ENCODE measurements at places on chromosomes 7 and 10.

GRCh38 chr7:34066411-34066810, 161.1 kb downstream of the BMPER start:
- DNase-seq: no peak

GRCh38 chr10:76874176-76874575, 763.4 kb downstream of the KCNMA1 start:
- DNase-seq: no peak

DNA sequence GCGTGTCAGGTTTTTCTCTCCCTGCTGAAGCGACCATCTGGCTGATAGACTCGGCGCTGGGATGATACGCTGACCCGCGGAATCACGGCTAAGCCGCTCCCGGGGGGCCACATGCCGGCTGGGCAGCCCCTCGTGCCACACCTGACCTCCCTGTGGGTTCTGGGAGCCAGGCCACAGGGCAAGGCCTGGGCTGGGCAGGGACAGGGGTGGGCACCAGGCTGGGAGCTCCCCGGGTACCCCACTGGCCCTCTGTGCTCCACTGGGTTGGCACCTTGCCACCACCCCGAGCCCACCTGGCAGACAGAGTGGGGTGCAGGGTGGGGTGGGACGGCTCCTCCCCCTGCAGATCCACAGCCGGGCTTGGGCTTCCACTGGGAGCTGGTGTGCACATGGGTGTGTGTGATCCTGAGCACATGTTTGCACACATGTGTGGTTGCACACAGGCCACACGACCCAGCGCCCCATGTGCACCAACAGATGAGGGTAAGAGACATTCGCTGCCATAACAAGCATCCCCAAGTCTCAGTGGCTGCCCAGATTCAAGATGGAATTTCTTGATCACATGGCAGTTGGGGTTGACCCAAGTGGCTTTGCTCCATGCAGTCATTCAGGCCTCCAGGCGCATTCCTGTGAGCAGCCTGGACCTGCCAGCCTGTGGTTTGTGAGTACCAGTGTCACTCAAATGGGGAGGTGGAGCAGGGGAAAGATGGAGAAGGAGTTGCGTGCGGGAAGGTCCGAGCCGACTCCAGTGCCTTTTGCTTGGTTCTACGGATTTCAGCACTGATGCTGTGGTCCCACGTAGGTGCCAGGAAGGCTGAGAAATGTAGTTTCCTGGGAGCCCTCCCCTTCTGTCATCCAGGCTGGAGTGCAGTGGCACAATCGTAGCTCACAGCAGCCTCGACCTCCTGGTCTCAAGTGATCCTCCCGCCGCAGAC, 79.7 kb downstream of the UNCX start:
- DNase-seq: no peak

- peak; percentile 6 for DNase-seq
Measured at GRCh38 chr10:84783386-84783785, 455.0 kb downstream of the CCSER2 start.

- DNase-seq: peak; percentile 45
Measured at GRCh38 chr7:6317797-6318438, 45.5 kb upstream of the CYTH3 start.

GRCh38 chr7:133124974-133125373, 43.1 kb upstream of the CHCHD3 start:
- DNase-seq: no peak

- no peak for DNase-seq
Measured at GRCh38 chr10:68997211-68997610, 8.6 kb downstream of the KIFBP start.

- DNase-seq: no peak
Measured at GRCh38 chr7:123070702-123071286, 75.3 kb upstream of the TAS2R16 start.

DNA sequence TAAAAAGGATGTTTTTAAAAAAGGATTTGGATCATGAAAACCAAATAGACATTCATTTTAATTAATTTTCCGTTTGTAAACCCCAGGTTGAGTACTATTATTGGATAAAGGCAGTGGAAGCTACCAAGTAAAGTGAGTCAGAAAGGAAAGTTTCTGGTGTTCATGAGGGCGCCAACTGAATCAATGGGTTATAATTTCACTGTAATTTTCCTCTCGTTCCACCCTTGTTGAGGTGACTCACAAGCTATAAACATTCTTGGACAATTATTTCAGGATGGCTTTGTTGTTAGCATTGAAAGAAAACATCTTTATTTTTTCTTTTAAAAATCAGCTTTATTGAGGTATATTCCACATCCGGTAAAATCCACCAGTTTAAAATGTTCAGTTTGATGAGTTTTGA, 5.1 kb upstream of the FAM133B start:
- DNase-seq: no peak

DNA sequence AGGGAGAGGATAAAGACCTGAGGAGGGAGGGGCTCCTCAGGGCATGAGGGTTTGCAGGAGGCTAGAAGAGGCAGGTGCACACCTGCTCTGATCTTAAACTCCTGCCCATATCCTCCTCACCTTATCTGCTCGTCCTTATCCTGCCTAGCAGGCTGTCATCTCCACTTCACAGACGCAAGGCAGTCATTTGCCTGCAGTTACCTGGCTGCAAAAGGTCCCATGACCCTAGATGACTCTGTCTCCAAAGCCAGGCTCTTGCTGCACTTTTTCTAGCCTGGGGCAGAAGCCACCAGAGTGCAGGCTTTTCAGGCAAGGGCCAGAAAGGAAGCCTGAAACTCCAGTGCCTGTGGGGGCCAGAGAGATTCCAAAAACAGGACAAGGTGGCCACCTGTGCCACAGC, 1.7 kb upstream of the ZNF853 start:
- DNase-seq: no peak

DNA sequence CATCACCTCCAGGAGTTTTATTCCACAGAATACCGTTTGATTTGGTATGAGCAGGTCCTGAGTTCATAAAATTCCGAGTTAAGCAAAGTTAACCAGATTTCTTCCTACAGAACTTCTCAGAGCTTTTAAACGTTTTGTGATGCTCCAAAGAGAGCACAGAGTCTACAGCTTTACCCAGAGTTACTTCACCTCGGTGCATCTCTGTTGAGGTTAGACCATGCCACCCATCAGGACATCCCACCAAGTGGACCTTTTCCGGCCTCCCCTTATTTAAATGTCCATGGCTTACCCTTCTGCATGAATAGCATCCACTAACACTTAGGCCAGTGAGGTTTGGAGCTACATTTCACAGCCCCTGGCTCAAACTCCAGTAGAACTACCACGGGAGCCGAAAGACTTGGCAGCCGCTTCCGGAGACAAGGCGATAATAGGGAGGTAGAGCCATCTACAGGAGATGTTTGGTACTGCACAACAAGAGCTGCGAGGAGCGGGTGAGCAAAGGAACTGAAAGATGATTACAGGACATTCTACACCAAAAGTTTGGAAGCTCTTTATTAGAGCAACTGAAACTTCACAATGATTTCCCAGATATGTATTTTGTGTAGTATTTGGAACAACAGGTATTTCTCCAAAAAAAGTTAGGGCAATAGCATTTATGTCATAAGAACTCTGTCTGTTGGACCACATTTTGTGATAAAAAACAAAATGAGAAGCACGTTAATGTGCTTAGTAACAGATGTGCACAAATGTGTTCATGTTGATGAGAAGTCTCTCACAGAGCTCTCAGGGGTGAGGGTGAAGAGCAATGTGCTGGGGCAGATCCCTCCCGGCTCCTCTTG, 174.7 kb downstream of the HERPUD2 start:
- DNase-seq: peak; percentile 64

- DNase-seq: no peak
Measured at GRCh38 chr10:103793429-103793828, 61.9 kb downstream of the SH3PXD2A start.

GRCh38 chr10:28914701-28915100, 237.4 kb downstream of the BAMBI start:
- peak; percentile 35 for DNase-seq

- peak; percentile 95 for DNase-seq
Measured at GRCh38 chr10:79356104-79356503, 8.8 kb downstream of the PPIF start.

DNA sequence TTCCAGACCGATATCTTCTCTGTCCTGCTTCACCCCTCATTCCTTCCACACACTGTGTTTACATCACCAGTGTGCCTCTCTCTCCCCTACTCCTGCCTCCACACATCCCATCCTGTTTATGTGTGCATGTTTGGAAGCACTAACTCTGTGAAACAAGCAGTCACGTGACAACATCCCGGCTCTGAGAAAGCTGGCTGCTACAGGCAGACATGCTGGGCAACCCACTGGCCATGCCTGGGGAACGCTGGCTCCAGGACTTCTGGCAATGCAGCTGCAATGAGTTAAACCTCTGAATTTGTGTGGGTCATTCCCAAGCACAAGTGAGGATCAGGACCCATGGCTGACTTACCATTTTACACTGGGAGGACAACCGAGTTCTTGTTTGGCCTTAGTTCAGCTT, 74.0 kb downstream of the WNT2 start:
- no peak for DNase-seq

- DNase-seq: no peak
Measured at GRCh38 chr10:83963446-83963845, 175.9 kb upstream of the GHITM start.

DNA sequence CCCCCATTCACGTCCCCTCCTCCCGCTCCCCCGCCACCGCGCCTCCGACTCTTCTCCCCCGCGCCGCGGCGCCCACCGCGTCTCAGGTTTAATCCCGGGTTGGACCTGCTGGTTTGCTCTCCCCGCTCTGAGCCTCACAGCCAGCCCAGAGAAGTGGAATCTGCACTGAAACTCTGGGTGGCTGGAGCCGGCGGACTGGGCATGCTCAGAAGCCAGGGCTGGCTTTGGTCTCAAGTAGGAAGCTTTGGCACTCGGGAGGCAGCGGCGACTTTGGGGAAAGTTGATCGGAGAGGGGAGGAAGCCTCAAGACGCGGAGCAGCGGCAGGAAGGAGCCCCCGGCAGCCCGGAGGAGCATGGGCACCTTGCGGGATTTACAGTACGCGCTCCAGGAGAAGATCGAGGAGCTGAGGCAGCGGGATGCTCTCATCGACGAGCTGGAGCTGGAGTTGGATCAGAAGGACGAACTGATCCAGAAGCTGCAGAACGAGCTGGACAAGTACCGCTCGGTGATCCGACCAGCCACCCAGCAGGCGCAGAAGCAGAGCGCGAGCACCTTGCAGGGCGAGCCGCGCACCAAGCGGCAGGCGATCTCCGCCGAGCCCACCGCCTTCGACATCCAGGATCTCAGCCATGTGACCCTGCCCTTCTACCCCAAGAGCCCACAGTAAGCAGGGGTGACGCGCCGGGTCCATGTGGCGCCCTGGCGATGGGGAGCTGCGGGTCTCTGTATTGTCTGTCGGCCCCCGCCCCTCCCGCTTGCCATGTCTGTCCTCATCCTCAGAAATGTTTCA, at the start of gene PRKG1:
Gene PRKG1, plus strand, starts transcription at position 250 of the 791 bp plus-strand sequence.
- DNase-seq: no peak

- DNase-seq: no peak
Measured at GRCh38 chr7:112143136-112143535, 63.1 kb downstream of the DOCK4 start.

DNA sequence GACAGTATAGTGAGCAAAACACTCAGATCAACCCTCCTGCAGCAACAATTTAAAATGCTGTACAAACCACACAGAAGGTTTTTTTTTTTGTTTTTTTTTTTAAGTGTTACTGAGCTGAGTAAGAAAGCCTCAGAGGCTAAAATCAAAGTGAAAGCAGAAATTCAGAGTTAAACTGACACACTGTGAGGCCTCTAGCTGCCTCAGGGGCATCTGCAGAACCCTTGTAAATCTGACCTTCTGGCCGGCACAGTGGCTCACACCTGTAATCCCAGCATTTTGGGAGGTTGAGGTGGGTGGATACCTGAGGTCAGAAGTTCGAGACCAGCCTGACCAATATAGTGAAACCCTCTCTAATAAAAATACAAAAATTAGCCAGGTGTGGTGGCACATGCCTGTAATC, 7.4 kb upstream of the GNA12 start:
- peak; percentile 20 for DNase-seq

DNA sequence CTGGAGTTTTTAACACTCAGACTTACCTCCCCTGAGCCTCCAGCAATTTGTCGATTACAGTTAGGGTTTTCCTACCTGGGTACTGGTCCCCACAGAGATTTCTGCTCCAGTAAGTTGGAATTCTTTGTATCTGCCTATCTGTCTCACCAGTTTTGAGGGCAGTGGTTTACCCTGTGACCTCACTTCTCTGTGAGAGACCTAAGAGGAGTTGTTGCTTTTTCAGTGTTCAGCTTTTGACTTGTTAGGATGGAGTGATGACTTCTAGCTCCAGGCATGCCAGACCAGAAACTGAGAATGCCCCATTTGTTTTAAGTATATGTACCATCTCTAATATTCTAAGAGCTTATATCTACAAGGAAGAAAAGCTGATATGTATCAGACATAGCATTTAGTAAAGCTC, 42.9 kb downstream of the CSGALNACT2 start:
- DNase-seq: no peak

DNA sequence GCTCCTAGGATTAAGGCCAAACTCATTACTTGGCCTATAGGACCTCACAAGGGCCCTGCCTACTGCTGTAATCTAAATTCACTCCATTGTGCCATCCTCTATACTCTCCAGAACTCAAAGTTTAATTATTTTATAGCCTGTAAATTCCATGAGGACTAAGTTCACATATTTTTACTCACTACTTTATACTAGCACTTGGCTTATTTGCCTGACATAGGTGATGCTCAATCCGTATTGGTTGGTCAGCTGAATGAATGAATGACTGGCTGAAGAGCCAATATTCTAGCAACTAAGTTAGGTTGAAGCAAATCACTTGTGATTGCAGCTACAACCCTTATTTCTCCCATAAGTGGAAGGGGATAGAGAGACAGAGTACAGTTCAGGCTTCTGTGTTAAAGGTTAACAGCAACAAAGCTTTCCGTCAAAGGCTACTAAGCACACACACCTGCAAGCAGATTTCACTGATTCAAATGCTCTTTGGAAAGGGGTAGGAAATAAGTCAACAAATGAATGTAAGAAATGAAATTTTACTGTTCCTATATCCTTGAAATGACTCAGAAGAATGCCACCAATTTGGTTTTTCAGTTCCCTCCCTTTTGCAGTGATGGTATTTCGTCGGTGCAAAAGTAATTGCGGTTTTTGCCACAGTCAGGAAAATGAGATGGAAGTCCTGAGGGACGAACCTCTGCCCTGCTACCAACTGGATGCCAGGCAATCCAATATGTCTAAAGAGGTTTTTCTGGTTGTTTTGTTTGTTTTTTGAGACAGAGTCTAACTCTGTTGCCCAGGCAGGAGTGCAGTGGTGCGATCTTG, 120.7 kb downstream of the COL28A1 start:
- no peak for DNase-seq

DNA sequence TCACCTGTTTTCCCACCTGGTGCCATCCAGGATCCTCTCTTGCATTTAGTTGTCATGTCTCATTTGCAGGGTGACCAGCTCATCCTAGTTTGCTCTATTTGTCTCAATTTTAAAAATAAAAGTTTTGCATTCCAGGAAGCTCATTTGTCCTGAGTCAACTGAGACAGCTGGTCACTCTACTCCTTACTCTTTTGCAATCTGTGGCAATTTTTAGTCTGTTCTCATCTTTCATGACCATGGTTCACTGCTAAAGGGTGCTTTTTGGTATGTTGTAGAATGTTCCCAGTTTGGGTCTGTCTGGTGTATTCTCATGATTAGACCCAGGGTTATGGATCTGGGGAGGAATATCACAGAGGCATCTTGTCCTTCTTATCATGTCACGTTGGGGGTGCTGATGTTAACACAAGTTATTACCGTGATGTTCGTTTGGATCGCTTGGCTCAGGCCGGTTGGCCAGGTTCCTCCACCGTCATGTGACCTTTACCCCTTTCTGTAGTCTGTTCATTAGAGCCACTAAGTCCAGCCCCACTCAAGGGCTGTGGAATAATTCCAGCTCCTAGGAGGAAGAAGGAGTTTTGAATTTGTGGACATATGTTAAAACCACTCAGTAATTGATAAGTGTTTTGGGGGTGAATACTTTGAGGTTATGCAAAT, 103.3 kb upstream of the IGFBP3 start:
- DNase-seq: no peak

- no peak for DNase-seq
Measured at GRCh38 chr10:35946556-35946955, 304.5 kb upstream of the FZD8 start.
